ENCODE measurements at places on chromosomes 12 and 14.

DNA sequence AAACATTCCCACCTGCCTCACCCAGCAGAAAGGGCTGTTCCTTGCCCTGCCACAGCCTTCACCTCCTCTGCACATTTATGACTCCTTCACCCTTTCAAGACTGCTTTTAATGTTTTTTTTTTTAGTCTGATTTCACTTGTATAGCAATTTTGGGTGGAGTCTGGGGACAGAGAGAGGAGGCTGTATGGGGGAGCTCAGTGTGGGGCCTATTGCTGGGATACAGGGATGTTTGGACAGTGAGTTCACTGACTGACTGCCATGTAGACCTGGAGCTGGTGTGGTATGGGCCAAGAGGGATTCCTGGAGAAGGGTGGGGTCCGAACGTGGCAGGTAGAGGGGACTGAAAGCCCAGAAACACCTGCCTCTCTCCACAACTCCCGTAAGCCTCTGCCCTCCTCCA is 1.9 kb upstream of the KRT85 start:
- DNase-seq = no peak

- no peak for DNase-seq
These were observed 99.2 kb downstream of the GCH1 start for GRCh38 chr14:54803396-54803795.

GRCh38 chr12:9041321-9041720 is 52.0 kb downstream of the KLRG1 start:
- DNase-seq = no peak

GRCh38 chr12:99039367-99040120 is 394.5 kb downstream of the APAF1 start:
- no peak for DNase-seq

DNA sequence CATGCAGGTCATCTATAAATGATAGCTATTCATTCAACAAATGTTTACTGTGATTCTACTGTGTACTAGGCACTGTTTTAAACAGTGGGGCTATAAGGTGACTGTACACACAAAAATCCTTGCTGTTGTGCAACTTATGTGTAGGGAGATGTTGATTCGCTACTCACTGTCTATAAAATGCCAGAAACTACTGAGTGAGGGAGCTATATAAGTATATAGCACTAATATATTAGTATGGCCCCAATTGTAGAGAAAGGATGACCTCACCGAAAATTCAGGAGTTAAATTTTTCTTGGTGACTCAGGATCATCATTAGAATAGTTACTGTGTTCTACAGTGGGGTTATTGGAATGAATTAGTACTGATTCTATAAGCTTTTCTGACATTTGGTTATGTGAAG is 117.4 kb downstream of the TGFB3 start:
- DNase-seq = no peak

DNA sequence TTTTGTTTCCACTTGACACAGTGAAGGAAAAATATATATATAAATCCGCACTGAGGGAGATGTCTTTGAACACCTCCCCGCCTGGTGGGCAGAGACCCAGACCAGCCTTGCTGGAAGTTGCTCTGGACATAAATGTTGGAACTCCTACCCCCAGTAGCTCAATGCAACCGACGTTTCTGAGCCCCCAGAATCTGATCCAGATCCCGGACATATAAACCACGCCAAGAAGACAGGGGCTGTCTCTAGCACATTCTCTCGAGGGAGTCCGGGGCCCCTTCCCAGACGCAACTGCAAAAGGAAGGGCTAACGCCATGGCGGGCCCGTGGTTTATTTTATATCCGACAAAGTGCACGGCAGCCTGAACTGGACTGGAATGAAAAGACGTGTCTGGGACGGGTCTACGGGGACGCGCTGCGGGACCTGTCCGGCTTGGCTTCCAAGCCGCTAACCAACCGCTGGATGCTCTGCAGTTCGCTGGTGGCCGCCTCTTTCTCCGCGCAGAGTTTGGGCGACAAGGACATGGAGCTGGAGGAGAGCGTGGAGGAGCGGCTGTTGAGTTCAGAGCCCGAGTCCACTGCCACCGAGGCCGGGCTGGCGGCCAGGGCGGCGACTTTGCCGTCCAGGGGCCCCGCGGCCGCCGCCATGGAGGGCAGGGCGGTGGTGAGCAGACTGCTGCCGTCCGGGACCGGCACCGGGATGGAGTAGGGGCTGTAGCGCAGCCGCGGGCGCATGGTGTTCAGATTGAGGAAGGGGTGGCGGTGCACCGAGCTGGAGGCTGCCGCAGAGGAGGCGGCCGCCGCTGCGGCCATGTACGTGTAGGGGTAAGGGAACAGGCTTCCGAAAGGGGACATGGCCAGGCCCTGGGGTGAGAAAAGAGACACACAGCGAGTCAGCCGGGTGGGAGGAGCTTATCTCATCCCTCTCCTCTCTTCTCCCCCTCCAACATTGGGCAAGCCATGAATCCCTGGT is 12.2 kb downstream of the TBX3 start:
- DNase-seq = no peak

DNA sequence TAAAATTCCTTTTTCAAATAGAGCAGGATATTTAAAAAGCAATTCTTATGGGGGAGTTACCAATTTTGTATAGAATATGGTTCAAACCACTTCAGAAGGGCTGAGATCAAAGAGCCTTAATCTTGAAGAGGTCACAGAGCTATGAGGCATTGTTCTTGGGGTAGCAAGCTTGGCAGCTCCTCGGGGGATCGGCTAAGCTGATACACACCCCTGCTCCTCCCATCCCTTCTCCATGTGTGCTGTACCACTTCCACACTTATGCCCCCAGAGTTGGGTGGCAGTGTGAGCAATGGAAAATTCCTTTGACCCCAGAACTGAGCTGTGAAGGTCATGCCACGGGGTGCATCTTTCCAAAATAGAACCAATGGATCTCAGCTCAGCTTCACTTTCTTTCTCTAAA is 15.0 kb upstream of the TMEM30B start:
- DNase-seq = no peak

DNA sequence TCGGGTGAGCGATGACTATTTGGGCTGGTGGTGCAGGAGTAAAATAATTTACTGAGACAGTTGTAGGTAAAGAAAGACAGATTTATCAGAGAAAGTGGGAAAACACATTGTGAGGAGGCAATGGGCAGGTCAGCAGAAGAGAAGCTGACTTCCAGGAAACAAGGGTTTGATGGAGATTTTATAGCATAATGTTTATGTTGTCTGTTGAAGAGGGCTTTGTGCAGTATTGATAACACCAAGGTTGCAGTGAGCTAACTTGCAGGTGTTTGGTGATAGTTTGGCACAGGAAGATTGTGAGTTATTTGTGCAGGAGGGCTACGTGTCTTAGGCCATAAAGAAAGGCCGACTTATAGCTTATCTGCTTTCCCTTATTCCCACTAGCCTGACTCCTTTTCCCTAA is 72.2 kb downstream of the DHRS2 start:
- no peak for DNase-seq

- DNase-seq = no peak
These were observed 101.8 kb downstream of the LRIG3 start for GRCh38 chr12:58818546-58818945.

DNA sequence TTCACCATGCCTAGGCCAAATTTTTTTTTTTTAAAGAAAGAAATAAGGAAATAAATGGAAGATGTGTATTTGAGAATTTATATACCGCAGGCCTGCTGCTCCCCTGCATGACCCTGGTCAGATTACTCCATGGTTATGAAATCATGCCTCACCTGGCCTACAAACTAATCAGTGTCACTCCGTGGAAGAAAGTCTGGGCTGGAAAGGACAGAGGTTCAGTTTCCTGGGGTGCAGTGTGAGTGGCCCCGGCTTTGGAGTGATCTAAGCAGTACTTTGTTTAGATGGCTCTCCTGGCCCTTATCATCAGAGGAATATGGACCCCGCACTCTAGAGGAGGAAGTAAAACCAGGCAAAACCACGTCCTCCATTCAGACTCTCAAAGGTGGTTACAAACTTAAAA is 9.6 kb downstream of the APOBEC1 start:
- DNase-seq = no peak

DNA sequence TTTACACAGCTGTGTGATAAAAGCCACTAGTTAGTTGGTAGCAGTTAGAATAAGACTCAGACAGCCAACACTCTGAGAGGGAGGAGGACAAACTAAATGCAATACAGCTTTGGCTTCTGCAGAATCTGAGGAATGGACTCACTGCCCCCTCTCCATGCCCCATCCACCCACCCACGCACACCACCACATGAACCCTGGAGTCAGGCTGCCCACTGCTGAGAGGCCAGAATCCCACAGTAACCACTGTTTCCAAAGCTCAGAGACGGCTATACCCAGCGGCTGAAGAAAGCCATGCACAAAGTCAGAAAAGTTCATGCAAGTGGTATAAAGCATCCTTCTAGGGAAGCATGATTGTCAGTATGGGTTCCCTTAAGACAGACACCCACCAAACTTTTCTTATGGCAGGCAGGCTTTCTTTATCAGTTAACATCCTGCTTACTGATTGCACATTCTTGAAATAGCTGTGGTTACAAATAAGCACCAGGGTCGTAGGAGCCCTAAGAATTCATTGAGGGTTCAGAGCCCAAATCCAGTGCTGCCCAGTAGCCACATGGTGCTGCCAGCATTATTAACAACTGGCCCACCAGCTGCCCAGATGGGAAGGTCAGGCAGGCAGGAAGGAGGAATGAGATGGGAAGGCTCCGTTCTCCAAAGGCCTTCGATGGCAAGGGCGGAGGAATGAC is 61.5 kb downstream of the NT5DC3 start:
- peak; percentile 40 for DNase-seq

- no peak for DNase-seq
These were observed 406.3 kb downstream of the SLC6A15 start for GRCh38 chr12:84506282-84506681.

DNA sequence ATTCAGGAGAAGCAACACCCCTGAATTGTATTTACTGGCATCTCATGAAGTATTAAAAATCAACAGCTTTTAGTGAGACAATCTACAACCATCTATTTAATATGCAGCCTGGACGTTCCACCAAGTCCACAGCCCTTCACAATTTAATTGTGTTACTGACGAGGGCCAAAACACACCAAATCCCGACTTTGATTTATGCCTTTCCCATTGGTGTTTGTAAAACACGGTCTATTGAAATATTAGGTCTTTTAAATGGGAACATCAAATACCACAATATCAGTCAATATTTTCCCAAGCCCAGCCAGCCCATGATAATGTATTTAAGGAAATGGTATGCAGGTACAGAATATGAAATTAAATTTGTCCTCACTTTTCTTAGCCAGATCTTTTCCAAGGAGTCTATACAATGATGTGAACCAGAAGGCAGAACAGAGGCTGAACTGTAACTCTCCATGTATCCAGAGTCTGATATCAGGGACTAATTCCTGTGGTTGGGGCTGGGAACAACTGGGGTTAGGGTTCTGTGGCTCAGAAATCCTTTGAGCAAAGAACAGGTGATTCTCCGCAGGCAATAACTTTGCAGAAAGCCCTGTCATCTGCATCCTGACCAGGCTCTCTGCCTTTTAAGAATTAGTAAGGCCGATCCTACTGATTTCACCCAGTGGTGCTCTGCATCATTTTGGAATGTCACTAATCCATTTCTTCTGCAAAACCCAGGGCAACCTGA is 179.3 kb upstream of the GZMB start:
- no peak for DNase-seq

- DNase-seq = no peak
These were observed 1.5 kb upstream of the AGAP2 start for GRCh38 chr12:57739914-57740538.

DNA sequence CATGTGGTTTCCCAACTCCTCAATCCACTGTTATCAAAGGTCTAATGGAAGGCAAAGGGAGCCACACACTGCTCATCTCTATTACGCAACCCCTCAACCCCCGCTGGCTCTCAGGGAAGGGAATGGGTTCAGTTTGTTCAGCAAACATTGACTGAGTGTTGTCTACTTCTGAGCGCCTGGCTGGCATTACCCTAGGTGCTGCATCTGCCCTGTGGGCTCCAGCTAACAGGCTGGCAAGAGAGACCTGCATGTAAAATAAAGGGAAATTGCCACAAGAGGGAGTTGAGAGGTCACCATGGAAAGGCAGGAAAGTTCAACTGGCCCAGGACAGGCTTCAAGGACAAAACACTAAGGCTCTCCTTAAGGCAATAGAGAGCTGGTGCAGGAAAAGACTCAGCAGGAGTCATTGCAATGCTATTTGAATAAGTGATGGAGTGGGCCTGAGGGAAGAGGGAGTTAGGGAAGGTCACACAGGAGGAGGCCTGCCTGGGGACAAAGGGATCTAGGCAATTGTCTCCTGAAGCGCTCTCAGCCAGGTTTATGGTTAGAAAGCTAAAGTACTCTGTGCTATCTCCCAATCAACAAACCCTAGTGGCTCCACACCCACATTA is 5.5 kb upstream of the ZNF740 start:
- DNase-seq = peak; percentile 96

Measured in NT2/D1 (cell line).